ENCODE measurements at places on chromosomes 4 and X.

GRCh38 chr4:26218677-26219605 lies 101.9 kb upstream of the RBPJ start:
- no peak for DNase-seq

- no peak for DNase-seq
Measured at GRCh38 chr4:155578219-155578618, 88.4 kb upstream of the GUCY1A1 start.

- no peak for DNase-seq
Measured at GRCh38 chr4:6887591-6888371, 21.8 kb upstream of the TBC1D14 start.

DNA sequence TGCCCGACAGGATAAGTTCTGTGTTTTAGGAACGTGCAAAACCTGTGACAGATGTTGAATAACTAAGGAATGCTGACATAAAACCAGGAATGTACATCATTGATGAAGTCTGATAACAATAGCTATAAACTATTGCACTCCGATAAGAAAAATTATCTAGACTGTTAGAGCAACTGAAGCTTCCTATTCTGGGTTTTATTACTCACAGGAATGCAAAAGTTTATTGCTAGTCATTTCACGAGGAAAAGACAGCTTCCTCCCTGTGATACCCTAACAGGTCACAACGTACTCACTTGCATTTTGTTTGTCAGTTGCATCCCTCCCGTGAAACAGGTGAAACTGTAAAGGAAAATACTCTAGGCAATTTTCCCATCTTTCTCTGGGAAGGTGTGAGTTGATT lies 65.9 kb downstream of the CLDN22 start:
- DNase-seq, result no peak

- no peak for DNase-seq
Measured at GRCh38 chr4:122806981-122807679, 19.5 kb upstream of the FGF2 start.

DNA sequence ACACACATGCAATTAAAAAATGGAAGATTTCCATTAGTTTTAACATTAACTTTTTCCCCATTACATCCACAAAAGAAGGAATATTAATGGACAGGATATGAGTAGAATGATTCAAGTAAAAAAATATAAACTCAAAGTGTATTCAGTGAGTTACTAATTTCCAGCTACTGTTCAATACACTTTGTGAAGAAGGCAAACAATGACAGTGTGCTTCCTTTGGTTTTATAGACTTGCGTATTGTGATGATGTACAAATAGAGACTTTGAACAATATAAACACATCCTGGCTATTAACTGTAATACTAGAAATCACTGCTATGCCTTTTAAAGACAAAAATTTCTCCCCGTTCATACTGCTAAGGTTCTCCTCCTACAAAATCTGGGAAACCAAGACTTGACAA lies 171.4 kb downstream of the ASB9 start:
- DNase-seq, result no peak

- DNase-seq, result no peak
Measured at GRCh38 chr4:154490583-154491340, 837 bp downstream of the DCHS2 start.

DNA sequence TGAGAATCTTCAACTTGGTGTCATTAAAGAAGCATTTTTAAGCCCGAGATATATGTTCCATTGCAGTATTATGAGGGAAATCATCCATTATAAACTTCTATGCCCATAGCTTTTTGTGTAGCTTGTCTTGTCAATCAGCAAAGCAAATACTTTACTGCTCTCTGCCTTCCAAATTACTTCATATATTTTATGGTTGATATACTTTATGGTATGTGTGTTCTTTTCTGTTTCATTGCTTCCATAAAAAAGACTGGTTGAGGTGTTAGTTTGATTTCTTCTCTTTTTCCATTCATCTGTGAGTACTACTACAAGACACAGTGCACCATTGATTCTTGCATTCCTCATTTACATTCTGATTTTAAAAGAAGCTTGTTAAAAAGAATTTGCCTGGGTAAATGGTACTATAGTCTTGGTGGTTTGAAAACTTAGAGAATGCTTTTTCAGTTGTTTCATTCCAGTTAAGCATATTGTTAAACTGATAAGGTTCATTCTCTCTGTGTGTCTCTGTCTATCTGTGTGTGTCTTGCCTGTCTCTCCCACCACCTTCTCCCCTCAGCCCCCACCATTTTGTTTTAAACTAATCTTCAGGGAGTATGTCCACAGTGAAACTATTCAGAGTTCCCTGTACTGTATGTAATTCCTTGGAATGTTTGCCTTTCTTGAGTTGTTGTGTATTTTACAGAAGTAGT lies 27.1 kb downstream of the STAG2 start:
- DNase-seq, result no peak

DNA sequence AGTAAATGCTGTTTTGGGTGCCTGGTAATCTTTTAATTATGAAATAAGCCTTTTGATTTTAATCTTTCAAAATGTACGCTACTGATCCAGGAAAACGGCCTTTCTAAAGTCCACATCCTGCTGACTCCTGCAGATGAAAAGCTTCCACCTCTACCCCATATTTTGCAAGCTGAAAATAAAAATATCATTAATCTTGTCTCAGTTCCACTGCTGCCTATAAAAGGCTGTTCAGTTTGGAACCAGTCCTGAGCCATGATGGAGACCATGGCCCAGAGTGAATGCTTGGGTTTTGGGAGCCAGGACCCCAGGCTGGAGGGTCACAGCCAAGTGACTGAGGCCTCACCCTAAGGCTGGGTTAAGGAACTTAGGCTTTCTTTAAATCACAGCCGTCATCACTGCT lies 110.8 kb downstream of the AFF1 start:
- DNase-seq, result no peak

DNA sequence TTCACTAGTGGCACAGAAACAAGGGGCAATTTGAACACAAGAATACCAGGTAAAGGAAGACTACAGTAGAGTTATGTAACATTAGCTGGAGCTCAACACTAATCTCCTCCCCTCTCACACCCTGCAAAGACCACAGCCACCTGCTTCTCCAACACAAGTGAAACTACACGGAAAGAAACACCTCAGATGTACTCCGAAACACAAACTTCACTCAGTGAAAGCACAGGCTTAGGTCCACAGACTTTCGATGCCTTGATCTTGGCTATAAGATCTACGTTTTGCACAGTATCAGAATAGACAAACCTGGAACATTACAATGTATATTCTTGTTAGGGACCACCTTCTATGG lies 7.6 kb downstream of the ACSL1 start:
- DNase-seq, result no peak

- DNase-seq, result no peak
Measured at GRCh38 chrX:17187136-17187756, 187.8 kb upstream of the NHS start.

Data from head of caudate nucleus (tissue), 42 donors.